ENCODE measurements at places on chromosomes 6 and 20.

GRCh38 chr20:62044631-62045030 is 21.1 kb downstream of the TAF4 start:
- no peak for DNase-seq

GRCh38 chr20:31508517-31509244 is 5.6 kb upstream of the HM13 start:
- no peak for DNase-seq

GRCh38 chr20:36398515-36398914 is 92.4 kb downstream of the DLGAP4 start:
- no peak for DNase-seq

DNA sequence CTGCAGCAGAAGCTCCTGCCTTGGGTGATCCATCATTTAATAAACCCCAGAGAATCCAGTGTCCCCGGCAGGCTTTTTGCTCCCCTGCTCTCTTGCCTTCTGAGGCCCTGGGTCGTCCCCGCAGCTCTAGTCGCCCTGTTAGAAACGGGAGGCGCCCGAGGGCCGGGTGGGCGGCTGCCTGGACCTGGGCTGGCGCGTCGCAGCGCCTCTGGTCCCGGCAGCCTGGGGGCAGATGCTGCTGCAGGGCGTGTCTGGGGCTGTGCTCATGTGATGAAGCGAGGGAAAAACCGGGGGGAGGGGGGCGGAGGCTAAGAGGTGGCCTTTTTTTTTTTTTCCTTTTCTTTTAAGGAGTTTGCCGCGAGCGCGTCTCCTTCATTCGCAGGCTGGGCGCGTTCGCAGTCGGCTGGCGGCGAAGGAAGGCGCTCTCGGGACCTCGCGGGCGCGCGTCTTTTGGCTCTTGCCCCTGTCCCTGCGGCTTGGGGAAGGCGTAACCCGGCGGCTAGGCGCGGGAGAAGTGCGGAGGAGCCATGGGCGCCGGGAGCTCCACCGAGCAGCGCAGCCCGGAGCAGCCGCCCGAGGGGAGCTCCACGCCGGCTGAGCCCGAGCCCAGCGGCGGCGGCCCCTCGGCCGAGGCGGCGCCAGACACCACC is 394 bp downstream of the AKAP12 start:
- DNase-seq, result peak; percentile 34

DNA sequence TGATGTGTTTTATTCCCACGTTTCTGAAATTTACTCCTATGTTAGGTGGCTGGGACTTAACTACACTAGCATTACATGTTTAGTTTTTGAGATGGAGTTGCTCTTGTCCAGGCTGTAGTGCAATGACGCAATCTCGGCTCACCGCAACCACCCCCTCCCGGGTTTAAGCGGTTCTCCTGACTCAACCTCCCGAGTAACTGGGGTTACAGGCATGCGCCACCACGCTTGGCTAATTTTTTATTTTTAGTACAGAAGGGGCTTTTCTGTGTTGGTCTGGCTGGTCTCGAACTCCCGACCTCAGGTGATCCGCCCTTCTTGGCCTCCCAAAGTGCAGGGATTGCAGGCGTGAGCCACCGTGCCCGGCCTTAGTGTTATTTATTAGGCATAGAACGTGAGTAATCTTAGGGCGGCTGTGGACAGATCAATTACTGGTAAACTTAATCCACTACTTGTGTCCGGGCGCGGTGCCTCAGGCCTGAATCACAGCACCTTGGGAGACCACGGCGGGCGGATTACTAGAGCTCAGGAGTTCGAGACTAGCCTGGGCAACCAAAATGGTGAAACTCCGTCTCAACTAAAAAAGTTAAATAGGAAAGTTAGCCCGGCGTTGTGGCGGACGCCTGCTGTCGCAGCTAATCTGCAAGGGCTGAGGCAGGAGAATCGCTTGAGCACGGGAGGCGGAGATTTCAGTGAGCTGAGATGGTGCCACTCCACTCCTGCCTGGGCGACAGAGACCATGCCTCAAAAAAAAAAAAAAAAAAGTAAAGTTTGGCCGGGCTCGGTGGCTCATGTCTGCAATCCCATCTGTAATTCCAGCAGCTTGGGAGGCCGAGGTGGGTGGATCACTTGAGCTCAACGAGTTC is 123.7 kb upstream of the BTN3A2 start:
- no peak for DNase-seq

GRCh38 chr20:13922241-13922640 is 68.2 kb downstream of the SEL1L2 start:
- no peak for DNase-seq

GRCh38 chr6:151293688-151294016 is 53.9 kb downstream of the AKAP12 start:
- DNase-seq, result no peak

DNA sequence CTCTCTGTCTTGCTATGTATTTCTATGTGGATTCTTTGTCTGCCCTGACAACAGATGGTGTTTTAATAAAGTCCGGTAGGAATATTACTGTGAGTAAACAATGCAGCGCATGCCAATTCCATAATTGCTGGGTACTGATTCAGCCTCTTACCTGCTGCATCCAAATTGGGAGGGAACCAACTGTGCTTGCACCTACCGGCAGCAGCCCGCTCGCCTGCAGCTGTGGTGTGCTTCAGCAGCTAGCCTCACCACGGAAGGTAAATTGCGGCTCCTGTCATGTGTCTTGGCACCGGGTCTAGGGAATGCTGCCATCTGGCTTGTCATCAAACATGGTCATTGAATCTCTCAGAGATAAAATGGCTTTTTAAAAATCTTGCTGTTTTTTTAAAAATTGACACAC is 704.8 kb upstream of the SLC35B3 start:
- peak; percentile 98 for DNase-seq

DNA sequence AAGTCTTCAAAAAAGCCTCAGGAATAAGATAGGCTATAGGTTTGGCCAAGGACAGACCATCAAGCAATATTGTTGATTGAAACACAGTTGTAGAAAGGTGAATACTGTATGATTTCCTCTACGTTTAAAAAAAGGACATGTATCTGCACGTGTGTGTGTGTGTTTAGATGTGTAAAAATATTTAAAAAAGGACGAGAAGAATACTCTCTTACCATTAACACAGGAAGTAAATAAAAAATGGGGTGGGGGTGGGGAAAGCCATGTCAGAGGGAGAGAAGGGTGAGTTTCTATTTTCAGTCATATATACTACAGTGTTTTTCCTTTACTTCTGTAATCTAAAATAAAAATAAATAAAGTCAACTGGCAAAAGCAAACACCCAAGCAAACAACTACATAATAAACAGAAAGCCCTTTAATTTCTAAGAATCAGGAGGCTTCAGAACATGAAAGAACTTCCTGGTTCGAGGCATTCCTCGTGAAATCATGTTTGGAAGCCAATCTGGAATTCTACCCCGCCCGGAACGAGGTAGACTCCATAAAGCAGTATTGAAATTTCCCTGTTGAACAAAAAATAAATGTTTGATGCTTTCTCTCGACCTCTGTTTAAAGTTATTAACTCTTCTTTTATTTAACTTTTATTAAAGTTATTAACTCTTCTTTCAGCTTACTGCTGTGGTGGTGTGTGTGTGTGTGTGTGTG is 158.1 kb upstream of the ZNF217 start:
- DNase-seq, result no peak

DNA sequence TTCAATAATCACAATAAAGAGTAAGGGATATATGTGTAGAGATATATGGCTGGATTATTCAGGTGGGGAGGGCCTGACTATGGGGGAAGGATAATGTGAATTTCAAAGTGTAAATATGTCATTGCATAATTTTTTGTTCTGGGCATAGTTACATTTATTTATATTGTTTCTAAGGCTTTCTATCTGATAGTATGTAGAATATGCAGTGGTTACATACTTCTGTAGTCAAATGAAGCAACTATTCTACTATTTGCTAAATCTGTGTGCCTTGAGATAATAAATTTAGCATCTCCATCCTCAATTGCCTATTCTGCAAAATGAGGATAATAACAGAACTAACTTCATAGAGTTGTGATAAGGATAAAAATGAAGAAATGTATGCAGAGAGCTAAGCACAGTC is 359.2 kb downstream of the CDKAL1 start:
- no peak for DNase-seq

DNA sequence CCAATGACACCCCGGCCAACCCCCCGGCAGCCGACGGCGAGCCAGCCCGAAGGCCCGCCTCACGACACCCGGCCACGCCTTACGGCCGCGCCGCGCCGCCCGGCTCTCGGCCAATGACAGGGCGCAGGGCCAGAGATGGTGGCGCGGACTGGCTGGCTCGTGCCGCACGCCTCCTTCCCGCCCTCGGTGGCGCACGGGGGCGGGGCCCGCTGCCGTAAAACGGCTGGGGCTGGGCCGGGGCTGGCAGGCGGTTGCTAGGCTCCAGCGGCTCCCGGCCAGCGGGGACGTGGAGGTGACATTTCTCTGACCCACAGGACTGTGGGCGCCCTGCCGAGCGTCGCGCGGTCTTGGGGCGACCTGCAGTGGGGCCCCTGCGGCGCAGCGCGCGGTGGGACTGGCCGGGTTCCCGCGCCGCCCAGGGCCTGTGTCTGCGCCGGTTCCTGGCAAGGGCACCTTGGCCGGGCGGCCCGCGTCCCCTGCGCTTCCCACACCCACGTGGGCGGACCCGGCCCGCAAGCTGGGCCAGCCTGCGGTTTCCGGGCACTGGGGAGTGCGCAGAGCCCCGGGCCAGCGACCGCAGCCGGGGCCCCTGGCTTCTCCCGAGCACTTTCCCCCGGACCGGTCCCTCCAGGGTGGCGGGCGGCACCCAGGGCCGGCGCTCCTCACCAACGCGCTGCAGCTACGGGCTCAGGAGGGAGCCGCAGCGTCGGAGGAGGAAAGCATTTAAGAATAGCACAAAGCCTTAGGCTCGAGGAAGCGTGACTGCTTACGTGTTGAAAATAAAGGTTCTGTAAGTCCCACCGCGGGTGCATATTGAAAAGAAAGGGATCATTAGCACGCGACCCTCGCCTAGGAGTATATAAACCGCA is at the start of gene MPC1:
TSS of gene MPC1 (minus strand) at position 8 of the 869 bp plus-strand sequence. CDS start 64 bp downstream, outside the sequence.
- peak; percentile 78 for DNase-seq

- no peak for DNase-seq
Measured at GRCh38 chr6:11875325-11876109, 96.9 kb upstream of the ADTRP start.

DNA sequence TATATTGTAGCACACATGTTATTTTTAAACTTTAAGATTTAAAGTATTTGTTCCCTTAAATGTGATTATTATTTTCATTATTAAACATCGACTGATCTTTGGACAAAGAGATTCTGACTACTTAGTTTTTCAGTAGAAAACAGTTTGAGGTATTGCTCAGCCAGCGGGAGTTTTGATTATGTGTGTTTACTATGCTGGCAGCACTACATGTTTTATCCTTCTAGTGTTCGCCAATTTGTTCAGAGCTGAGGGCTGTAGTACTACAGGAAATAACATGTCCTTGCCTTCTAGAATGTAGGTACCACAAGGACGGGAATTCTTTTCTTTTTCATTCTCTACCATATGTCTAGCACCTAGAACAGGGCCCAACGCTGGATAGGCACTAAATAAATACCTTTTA is 11.1 kb upstream of the LCA5 start:
- DNase-seq, result no peak

DNA sequence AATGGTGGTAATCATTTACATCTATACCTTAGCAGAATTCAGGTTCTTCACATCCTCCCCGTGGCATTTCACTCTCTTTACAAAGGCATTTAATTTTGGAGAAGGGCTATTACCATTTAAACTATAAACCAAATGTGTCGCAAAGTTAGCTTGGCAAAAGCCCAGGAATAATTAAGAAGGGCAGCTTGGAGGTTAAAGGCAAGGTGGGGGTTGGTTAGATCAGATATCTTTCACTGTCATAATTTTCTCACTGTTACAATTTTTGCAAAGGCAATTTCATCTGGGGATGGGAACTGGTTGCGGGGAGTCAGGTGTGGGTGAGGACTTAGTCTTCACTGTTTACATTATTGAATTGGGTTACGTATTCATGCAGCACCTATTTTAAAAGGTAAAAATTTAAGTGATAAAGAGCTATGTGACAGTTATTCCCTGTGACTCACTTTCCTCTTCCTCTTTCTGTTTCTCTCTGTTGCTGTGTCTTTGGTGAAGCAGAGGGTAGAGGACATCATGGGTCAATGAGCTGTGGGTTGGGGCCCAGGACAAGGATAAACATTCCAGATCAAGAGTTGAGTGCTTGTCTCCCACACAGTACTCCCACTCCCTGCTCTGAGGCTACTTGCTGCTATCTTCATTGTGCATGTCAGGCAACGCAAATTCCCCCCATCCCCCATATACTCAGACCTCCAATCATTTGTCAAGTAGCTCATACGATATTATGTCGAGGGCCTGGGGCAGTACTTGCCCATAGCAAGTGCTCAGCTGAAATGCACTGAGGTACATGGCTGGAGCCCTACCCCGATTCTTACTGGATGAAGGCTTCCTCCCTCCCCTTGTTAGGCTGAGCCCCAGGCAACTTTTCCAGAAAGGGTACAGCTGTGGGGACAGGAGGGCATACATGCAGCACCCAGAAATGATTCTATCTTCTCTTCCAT is 223.1 kb upstream of the MYLIP start:
- no peak for DNase-seq
